ENCODE measurements at places on chromosomes 6 and 20.

GRCh38 chr20:49432550-49432949 lies 49.9 kb downstream of the KCNB1 start:
- no peak for DNase-seq

DNA sequence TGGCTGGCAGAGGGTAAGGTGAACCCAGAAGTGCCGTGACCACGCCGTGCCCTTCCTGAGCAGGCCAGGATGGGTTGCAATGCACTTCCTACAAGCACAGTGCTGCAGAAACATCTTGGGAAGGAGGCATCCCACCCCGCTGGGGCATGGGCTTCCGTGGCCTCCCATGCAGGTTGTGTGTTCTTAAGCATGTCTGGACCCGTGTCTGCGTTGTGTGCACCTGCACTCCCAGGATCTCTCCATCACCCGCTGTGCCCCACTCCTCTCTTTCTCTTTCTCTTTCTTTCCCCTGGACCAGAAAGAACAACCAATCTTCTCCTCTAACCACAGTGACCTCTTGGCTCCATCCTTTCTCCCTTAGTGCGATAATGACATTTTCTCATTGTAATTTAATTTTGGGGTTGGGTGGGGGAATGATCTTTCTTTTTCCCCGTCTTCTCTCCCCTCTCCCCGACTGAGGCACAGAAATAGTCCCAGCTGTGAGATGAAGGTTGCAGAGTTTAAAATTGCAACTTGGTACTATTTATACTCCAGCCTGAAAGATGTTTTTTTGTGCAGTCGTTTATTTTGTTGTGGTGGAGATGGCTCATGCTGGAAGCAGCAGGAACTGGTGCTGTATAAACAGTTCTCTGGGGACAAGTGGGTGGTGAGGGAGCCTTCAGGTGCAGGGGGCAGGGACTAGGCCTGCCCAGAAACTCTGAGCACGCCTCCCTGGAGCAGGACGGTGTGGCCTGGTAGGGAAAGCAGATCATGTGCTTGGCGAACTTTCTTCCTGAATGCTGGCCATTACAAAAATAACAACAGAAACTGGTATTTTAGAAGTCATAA lies 20.5 kb downstream of the BCAS4 start:
- no peak for DNase-seq

DNA sequence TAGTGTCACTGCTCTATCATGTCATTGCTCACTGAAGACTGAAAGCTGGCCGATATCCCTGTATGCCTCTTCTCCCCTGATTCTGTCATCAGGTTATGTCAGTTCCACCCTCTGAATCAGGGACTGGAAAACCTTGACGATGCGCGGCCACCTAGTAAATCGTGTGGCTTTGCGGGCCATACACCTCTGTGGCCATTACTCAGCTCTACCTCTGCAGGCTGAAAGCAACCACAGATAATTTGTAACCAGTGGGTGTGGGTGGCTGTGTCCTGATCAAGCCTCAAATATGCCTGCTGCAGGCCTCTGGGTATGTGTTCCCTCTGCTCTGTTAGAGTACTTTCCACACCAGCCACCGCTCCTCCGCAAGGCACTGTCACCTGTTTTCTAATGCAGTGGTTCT lies 105.2 kb downstream of the GMPR start:
- no peak for DNase-seq

- DNase-seq = no peak
Observed at GRCh38 chr6:25336996-25337395, 57.8 kb downstream of the CARMIL1 start.

DNA sequence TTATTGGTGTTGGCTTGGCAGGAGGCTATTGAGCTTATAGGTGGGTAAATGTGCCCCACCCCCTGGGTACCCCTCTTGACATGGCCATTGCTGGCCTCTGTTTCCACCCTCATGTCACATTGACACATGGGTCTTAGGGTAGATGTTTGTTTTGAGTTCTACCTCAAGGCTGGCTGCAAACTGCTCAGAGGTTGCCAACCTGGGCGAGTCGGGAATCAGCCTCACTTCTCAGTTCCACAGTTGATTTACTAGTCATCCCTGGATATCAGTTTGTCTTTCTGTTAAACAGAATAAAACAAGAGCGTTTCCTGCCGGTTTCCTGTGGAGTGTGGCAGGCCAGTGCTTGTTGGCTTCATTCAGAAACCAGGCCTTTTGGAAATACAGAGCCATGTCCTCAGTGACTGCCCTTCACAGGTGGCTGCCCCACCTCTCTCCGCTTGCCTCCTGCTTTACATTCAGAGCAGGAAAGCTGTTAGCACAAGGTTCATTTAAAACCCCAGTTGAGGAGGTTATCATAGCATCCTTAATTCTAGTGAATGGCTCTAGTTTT lies 105.6 kb downstream of the TCP11 start:
- no peak for DNase-seq

DNA sequence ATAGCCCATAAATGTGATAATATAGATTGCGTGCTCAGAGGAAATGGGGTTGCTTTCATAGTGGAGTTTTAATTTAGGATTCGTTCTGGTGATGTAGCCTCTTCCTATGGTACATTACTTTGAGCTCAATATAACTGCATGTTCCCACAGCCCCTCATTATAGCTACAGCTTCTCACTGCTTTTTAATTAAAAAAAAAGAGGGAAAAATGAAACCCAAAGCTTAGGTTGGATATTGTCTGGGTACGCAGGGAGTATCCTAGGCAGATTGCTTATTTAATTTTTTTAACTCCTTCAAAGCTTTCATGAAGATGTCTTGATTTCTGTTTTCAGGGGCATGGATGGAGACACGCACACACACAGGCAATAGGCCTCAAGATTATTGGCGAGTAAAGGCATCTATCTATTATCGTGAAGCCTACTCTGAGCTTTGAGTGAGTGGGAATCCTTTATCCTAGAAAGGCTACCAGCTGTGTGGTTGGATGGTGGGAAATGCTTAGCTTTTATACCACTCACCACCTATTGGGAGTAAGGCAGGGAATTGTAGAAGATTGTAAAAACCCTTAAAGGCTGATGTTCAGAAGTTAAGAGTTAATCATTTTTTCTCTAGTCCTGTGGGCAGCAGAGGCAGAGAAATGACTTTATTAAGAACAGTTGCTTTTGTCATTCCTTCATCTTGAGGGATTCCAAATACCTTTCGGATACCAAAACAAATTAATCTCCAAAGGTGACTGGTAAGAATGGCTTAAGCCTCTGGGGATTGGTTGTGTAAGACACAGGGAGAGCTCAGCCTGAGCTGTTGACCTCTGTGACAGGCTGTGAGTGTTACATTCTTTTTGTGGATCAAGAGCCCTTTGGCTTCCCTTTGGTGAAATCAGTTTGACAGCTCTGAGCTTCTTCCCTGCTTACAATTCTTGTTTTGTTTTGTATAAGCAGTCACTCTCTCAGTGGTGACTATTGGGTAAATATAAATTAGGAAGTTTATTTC lies 33.4 kb downstream of the CTNNBL1 start:
- no peak for DNase-seq

DNA sequence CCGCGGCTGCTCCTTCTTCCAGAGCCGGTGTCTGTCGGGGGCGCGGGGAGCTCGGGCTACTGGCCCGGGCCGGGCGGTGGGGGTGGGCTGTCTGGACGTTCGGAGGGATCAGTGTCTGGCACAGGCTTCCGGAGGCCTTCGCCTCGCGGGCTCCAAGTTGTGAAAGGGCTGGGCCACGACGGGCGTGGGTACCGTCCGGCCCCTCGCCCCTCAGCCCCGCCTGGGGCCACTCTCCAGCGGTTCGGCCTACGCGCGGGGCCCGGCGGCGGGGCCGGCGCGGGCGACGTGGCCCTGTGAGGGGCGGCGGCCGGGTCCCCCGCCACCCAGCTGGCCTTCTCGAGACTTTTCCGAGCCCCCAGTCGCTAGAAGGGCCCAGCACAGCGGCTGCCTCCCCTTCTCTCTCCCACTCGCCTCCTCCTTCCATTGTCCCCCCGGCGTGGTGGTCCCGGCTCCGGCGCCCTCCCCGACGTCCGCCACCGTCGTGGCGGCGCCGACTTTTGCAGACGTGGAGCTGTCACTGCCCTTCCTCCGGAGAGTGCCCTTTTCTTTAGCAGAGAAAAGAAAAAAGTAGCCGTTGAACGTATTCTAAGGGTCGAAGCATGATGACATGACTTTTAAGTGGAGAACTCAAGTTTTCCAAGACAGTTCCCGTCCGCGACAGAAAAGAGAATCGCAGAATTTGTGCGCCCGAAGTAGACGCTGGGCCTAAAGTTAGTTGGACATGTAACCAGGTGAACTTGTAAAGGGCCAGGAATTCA lies 571 bp downstream of the ITCH start:
- no peak for DNase-seq

Measured in stimulated activated CD8-positive, alpha-beta memory T cell treated with anti-CD3 and anti-CD28 coated beads, Interleukin-2, amount 100 ng/mL, for 1 hour (primary cell).